ENCODE measurements at places on chromosomes 3 and 15.

- DNase-seq, result no peak
Measured at GRCh38 chr15:81327516-81327915, 3.6 kb upstream of the STARD5 start.

DNA sequence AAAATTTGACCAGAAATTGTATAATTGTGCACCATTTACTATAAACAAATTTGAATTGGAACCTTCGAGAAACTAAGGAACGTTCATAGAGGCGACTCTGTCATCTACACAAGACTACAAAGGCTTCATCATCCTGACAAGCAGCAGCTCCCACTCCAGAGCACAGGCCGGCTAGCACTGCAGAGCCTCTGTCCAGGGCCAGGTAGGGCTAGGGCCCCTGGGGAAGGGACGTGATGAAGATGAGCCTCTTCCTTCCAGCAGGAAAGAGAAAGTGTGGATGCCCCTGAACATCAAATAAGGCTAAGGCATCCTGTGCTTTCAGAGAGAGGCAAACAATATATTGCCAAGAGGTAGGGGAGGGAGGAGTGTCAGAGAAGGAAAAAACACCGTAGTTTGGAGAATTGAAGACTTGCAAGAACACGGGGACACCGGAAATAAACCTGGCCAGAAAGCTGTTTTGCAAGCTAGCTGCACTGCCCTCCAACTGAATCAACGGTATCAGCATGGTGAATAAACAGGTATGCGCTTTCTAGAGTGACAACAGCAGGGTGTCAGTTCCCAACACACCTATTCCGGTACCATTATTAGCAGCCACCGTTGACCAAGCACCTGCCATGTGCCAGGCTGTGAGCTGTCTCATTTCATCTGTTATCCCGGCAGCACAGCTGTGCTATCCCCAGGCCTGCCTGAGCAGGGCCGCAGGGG, 12.4 kb downstream of the XXYLT1 start:
- no peak for DNase-seq

DNA sequence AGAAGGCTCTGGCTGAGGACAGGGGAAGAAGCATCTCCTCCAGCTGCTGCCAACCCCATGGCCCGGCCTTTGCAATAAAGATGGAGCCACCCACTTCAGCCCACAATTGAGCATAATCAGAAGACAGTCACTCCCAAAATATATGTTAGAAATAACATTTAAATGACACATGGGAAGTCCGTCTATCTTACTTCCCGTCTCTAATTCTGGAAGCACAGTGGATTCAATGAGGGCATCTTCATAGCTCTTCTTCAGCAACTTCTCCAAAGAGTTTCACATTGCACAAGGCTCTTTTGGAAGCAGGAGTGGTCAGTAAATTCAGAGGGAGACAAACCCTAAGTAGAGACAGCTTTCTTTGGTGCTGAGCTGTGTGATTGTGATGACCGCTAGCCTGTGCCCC, 67.0 kb upstream of the SEC61A1 start:
- DNase-seq, result no peak

DNA sequence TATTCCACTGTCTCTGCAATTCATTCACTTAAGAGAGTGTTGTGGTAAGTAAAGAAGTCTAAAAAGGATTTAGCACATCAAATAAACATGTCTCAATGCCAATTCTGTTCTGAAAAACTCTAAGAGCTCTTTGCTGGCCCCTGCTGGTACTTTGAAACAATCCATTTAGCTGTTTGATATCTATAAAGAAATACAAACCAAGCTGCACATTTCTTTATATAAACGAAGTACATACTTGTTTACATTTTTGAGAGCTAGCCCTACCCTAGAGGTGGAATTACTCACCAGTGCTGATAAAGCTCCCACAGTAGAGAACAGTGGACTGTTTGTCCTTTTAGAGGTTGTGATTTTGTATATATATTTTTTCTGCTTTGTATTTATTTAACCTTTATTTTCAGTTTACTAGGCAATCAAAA, 75.5 kb downstream of the NEDD4 start:
- DNase-seq, result no peak

GRCh38 chr3:150133293-150133692, 162.6 kb upstream of the PFN2 start:
- no peak for DNase-seq

DNA sequence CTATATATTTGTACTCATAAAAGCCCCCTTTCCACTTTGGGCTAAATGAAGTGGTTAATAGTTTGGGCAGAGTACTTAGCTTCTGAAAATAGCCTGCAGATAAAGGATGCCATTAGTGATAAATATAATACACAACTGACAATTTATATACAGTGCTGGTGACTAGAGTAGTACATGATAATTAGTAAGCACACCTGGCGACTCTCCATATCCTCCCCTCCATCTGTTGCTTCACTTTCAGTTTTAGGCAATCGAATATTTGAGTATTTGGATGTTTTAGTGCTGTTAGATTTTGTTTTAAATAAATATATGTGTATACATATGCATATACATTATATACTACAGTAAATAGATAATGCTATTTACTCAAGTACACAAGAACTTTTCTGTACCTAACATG, 35.9 kb upstream of the CHMP2B start:
- no peak for DNase-seq

DNA sequence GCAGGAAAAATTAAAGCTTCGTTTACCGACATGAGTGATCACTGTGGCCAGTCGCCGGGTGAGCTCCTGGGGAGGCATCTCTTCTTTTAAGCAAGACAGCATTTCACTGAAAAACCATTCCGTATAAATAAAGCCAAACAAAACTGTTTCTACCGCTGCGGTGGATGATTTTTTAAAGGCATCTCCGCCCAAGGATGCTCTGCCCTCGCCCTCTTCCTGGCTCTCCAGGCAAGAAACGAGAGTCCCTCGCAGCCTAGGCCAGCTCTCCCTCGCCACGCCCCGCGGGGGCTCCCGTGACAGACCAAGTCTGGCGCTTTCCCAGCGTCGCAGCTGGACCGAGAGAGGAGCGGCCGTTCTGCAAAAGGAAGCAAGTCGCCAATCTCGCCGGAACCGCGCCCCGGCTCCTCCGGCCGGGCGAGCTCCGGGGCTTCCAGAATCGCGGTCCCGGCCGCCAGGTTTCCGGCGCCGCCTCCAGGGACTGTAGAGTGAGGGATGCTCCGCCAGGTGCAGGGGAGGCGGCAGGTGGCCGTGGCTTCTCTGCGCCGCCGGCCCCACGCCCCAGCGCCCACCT, 458 bp downstream of the MCF2L2 start:
- DNase-seq, result no peak

DNA sequence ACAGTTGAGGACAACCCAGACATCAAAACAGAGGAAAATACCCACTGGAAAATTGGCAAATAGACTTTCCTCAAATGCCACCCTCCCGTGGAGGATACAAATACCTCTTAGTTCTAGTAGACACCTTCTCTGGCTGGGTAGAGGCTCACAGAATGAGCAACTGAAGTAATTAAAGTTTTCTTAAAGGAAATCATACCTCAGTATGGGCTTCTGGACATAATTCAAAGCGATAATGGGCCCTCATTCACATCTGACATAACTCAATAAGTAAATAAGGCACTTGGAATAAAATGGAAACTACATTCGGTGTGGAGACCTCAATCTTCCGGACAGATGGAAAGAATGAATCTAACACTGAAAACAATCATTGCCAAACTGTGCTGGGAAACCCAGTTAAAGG, 115.2 kb upstream of the PLCL2 start:
- DNase-seq, result no peak

DNA sequence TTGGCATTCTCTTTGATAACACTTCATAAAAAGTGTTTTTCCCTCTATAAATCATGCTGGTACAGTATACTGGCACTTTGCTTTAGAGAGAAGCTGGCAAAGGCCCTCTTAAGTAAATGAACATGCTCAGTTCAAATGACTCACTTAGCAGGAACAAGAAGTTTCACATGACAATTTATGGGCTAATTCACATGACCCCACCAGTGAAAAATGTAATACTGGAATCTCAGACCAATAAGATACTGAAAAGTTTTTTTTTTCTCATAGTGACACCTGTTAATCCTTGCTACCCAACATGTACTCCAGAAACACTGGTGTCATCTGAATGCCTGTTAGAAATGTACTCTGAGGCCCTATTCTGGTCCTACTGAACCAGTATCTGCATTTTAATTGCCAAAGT, 13.9 kb downstream of the BTBD1 start:
- no peak for DNase-seq

DNA sequence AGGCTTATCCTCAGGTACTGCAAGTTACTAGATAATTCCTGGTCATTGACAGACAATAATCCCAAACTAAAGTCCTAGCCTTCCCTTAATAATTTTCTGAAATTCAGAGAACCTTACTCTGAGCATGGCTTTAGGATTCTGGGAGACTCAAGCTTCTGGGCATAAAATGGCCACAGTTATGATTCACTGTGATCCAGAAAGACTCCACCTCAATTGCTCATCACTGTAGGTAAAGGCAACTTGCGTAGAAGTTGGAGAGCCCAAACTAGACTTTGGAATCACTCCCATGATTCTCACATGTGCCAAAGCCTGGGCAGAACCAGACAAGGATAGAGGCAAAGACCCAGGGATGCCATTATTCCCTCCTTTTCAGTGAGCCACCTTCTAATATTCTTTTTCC, 195.3 kb downstream of the OSBPL10 start:
- DNase-seq, result no peak

DNA sequence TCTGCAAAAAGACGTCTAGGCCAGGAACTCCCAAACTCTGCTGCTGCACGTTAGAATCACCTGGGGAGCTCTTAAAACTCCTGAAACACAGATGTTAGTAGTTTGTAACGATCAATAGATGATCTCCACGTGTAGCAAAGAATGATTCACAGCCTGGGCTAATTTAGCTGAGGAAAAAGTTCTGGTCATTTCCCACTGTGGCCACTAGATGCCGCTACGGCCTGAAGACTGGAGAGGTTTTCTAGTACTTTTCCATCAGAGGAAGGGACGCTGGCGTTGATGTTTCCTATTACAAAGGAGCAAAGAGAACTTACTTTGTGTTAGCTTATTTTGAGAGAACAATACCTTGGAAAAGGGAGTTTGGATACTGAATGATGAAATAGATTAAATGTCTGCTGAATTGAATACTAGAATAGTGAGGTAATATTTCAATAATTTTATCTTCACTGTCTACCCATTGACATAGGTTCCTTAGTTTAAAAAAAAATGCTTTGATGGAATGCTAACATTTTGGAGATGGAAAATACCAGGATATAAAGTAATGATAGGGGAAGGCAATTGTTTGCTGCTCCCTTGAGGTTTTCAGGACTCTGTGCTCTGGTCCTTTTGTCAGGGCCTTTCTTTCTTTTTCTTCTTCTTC, 159.1 kb downstream of the P3H2 start:
- DNase-seq, result peak; percentile 67

GRCh38 chr15:47542312-47542989, 174.9 kb upstream of the SEMA6D start:
- no peak for DNase-seq

GRCh38 chr15:25825207-25825606, 37.9 kb downstream of the ATP10A start:
- no peak for DNase-seq

DNA sequence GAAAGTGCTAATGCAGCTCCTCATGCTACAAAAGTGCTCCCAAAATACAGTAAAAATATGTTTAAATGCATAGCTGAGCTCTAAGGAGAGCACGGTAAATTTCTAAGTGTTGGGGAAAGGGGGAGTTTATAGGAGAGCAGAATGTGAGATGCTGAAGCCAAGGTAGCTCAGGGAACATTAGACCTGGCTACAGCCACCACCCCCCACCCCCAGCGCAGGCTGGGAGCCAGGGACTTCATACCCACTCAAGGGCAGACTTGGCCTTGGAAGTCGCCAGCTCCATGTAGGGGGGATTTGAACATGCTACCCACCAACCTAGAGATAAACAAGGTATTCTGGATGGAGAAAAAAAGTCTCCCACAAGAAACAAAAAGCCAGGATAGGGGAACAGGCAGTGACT, 142.2 kb downstream of the MEGF11 start:
- no peak for DNase-seq

- no peak for DNase-seq
Measured at GRCh38 chr3:62095756-62096155, 277.6 kb downstream of the FEZF2 start.

DNA sequence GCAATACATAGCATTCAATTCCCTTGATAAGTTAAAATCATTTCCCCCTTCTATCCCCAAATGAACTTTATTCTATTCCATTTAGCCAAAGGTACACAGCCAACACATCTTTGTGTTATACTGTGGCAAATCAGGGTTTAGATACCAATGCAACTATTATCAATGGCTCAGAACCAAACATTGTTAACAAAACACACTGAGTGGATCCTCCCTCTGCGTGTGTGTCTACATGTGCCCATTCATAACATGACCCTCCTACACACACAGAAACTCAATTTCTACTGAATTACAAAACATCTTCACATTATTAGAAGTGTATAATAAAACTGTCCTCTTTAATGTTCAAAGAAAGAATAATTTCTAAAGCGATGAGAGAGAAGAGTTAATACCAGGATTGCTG, 1.3 kb downstream of the TTBK2 start:
- DNase-seq, result no peak

GRCh38 chr15:69058830-69059556, 44.5 kb downstream of the NOX5 start:
- peak; percentile 56 for DNase-seq

DNA sequence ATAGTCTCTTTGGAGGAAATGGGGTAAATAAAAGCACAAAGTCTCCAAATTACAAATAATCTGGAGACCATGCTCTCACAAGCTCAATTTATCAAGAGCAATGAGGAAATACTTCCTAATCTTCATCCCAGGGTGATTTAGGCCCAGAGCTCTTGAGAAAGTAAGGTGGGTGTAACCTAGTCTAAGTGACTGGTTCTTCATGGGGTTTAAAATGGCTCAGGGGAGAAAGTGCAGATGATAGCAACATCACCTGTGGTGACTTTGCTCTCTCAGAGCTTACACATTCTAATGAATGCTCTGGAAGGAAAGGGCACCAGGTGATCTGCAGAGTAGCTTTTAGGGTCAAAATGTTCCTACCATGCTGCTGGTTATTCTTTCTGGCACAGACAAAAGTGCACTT, 118.4 kb upstream of the TP63 start:
- no peak for DNase-seq

- no peak for DNase-seq
Measured at GRCh38 chr3:30612437-30613132, 6.2 kb downstream of the TGFBR2 start.

DNA sequence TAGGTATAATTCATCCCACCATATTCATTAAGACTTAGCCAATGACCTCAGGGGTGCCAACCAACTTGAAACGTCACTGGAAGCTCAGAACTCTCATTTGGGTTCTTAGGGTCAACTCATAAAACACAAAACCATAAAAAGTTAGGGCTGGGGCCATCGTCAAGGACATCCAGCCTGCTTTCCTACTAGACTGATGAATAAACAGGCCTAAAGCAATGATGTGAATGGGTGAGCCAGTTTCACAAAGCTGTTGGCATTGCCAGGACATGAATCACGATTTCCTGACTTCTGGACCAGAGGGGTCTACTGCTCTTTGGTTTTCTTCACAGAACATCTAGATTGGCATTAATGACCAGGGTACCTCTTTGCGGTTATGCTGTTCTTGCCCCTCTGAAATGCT, 64.7 kb downstream of the EOMES start:
- DNase-seq, result no peak

GRCh38 chr3:4036046-4036445, 236.8 kb downstream of the LRRN1 start:
- DNase-seq, result no peak

DNA sequence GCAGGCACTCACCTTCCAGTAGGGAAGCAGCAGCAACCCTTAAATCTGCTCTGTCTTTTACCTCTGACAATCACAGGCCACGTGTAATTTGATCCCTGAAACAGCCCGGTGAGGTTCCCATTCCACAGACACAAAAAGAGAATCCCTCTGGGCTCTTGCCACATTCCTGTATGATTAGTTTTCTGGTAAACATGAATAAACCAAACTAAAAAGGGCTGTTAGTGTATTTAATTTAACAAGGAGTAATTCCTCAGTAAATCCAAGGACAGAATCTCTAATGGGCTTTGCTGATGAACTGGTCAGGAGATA, 186.9 kb downstream of the FAM43A start:
- DNase-seq, result no peak

Data from activated T-cell treated with anti-CD3 and anti-CD28 coated beads for 24 hours (primary cell).